Neural progenitor cell (in vitro differentiated cells): ENCODE measurements at places on chromosomes 13 and 19.
A peak's percentile ranks its signal among the peaks of the same experiment; 100 is the strongest.

DNA sequence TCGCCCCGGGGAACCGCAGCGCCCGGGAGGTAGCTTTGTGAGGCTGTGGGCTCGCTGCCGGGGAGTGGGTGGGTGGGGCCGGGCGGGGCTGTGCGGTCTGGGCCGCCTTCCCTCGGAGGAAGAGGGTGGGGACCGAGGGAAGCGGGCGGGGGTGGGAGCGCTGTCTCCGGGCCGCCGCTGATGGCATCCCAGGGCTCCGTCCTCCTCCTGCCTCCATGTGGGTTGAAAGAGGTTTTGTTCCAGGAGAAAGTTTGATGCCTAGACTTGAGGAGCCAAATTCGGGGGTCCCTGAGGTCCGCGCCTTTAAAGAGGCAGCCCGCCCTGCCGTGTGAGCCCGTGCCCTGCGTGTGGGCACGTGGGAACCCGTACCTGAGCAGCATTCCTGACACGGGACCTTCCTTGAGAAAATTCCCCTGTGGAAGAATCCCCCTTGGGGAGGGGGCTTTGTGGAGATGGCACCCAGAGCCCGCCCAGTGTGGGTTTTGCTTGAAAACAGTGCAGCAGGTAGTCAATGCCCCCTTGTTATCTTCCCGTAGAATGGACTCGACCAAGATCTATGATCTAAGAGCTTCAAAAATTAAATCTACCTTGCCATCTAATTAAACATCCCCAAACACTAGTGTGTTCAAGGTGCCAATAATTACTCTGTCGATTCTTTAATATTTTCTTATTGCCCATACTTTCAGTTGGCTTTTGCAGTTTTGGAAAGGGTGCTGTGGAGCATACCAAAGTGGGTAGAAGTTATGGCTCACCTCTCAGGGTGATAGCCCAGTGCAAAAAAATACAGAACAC is 107.8 kb downstream of the RXFP2 start:
- peak; percentile 35 for DNase-seq
- peaks cover 82% of the 10 kb centered on the region for H3K27me3 ChIP-seq
- peak overlapping the region; percentile 66 for H3K4me3 ChIP-seq
- H3K4me1 ChIP-seq, result peaks cover 4% of the 10 kb centered on the region

- DNase-seq, result peak; percentile 73
- H3K4me3 ChIP-seq, result no peak within 1 kb of the TSS
- no peaks in the 10 kb centered on the region for H3K36me3 ChIP-seq
- no peaks in the 10 kb centered on the region for H3K4me1 ChIP-seq
- peaks cover 41% of the 10 kb centered on the region for H3K27me3 ChIP-seq
Measured at GRCh38 chr19:18385675-18386542, at the start of gene GDF15. TSS of gene GDF15 (plus strand) at chr19:18386158. CDS start at chr19:18386190, 32 bp downstream.

- no peak overlapping the region for H3K4me3 ChIP-seq
- H3K27me3 ChIP-seq, result no peaks in the 10 kb centered on the region
- no peaks in the 10 kb centered on the region for H3K36me3 ChIP-seq
- DNase-seq, result no peak
Measured at GRCh38 chr13:97125810-97126738, 96.1 kb upstream of the MBNL2 start.

DNA sequence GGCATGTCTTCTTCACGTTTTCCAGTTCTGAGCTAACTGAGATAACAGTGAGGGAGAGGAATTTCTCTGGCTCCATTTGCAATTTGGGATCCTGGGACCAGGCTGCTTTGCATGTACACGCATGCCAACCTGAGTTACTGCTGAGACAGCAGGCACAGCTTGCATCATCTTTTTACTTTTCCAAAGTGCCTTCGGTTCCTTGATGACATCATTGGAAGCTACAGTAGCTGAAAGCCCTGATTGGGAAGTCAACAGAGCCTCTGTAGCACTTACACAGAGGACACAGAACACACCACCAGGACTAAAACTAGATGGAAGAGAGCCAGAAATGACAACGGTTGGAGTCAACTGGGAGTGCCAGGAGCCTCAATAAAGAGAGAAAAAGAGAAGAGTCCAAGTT is 399.1 kb upstream of the GPC6 start:
- no peaks in the 10 kb centered on the region for H3K36me3 ChIP-seq
- H3K4me3 ChIP-seq, result no peak overlapping the region
- no peaks in the 10 kb centered on the region for H3K27me3 ChIP-seq
- no peaks in the 10 kb centered on the region for H3K4me1 ChIP-seq
- DNase-seq, result no peak
